ENCODE measurements at places on chromosomes 4 and X.

DNA sequence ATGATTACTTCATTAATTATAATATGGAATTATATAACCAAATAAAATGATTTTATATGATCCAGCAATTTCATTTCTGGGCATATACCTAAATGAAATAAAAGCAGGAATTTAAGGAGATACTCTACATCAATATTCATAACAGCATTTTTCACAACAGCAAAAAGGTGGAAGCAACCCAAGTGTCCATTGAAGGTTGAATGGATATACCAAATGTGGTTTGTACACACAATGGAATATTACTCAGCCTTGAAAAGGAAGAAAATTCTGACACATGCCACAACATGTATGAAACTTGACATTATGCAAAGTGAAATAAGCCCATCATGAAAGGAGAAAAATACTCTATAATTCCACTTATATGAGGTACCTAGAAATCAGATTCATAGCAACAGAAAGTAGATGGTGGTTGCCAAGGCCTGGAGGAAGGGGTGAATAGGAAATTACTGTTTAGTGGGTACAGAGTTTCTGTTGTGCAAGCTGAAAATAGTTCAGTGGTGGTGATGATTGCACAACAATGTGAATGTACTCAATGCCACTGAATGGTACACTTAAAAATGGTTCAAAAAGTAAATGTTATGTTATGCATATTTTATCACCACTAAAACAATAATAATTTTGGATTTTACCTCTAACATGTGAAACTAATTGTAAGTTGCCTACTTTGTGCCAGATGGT lies 471.5 kb downstream of the SPRY1 start:
- no peak for DNase-seq

DNA sequence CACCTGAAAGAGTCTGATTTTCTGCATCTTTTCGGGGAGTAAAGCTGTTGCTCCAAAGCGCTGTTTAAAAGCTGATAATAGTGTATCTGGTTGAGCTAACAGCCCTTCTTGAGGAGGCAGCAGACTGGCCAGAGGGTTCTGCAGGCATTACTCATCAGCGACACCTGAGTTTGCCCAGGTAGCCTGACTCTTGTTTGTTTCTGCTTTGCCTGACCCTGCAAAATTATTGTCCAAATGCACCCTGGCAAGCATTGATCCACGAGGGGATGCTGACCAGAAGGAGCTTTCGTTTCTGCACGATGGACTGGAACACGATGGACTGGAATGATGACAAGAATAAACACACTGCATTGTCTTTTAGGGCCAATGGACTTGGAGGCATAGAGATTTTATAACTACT lies 6.2 kb downstream of the CD99 start:
- no peak for DNase-seq

GRCh38 chr4:74197080-74197479 lies 39.2 kb downstream of the MTHFD2L start:
- no peak for DNase-seq

GRCh38 chr4:122224348-122224747 lies 72.2 kb downstream of the BLTP1 start:
- DNase-seq, result no peak

- no peak for DNase-seq
These were observed 264.1 kb upstream of the GATB start for GRCh38 chr4:152024881-152025280.

DNA sequence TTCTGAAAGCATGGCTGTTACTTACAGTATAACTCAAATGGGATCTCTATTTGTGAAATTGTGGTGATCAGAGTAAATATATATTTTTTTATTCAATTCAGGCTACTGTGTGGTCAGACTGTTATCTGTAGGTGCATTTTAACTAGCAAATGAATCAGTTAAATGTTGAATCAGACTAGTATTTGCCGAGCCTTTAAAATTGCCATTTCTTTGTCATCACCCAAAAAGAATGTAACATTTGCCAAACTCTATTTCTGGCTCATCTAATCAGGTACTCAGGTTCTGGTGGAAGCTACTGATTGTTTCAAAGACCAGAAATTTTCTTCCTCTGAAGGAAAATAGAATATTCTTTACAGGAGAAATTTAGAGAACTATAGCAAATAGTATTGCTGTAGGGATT lies 1.8 kb upstream of the NAA15 start:
- DNase-seq, result no peak

GRCh38 chr4:14321723-14322122 lies 680.6 kb upstream of the CPEB2 start:
- no peak for DNase-seq

DNA sequence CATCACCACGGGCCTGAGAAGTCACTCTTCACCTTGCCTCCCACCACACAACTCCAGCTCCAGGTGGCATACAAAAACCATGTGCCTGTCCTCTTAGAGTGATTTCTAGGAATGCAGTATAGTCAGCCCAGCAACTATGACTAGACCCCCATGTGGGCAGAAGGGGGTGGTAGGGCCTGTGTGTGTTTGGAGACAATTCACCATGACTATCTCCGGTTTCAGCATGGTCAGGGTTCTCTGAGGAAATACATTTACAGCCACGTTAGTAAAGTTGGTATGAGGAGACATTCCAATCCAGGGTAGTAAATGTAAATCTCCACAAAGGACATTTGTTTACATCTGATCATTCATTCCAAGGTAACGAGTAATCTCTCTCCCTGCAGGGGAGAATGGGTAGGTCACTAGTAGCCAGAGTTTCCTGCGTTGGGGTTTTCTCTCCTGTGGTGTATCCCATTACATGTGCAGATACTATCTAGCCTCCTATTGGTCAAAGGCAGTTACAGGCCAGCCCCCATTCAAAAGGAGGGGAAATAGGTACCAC lies 4.2 kb upstream of the MTMR1 start:
- DNase-seq, result no peak

- DNase-seq, result no peak
These were observed 13.5 kb downstream of the RPS6KA3 start for GRCh38 chrX:20253232-20253543.

DNA sequence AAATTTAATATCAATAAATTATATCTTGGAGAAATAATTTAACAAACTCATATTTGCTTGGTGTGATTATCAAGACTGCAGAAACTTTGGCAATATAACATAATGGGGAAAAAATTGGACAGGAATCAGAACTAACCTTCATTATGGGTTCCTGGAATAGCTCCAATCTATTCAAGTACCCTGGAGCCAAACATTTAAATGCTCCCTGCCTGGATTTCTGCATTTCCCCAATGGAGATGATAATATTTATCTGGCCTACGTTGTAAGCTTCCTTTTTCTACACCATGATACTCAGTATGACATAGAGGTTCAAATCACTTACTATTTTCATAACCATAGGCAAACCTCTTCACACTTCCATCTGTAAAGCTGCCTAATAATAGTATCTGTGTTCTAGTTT lies 326.8 kb downstream of the TRIML1 start:
- no peak for DNase-seq

GRCh38 chrX:78754917-78755316 lies 7.4 kb downstream of the LPAR4 start:
- DNase-seq, result no peak

DNA sequence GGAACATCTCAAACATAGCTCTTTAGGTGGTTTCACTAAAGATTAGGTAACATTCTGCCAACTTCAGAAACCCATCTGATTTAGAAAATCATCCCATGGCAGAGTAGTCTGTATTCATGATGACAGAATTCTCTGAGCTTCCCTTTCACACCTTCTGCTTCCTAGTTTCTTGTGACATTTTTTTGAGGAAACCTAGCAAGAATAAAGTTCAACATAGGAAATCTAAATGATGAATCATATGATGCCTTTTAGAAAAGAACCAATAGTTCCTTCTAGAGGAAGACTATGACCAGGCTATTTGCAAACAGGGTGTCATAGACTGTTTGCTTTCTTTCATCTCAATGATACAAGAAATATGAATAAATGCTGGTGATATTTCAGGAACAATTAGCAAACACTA lies 49.8 kb upstream of the CAMK2D start:
- DNase-seq, result no peak

DNA sequence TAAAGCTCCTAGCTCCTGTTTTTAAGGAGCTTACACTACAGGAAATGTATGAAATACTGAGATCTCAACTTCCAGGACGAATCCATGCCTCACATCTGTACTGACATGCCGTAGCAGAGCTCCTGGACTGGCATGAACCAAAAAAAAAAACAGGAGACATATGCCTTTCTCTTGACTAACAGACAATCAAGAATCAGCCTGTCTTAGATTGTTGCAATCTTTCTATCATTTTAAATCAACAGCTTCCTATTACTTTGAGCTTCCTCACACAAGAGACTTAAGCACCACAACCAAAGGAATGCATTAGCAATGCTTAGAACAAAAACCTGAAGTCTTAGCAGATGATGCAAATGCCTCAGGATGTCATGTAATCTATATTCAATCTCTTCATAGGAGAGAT lies 34.7 kb upstream of the AREG start:
- no peak for DNase-seq

DNA sequence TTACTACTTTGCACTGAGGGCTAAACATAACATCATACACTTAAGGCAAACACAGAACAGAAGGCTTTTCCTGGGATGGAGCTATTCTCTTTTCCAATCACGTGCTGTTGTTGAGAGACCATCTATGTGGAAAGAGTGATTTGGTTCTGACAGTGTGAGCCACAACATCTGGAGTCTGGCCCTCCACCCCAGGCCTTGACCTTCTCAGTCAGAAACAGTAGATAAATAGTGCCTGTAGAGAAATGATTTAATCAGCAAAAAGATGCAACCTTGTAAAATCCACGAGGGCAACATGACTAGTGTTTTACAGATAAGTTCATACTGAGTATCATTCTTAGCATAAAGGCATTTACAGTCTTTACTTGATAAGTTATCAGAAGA lies 10.8 kb upstream of the SFRP2 start:
- DNase-seq, result no peak

Measured in substantia nigra (tissue), 51 donors.